ENCODE measurements at places on chromosomes 6 and 20.

- H3K27ac ChIP-seq = no peak overlapping the region
- H3K4me1 ChIP-seq = no peaks in the 10 kb centered on the region
- no peaks in the 10 kb centered on the region for H3K36me3 ChIP-seq
Measured at GRCh38 chr6:116010790-116011401, 49.8 kb downstream of the FRK start.

GRCh38 chr20:49669601-49670189, 44.0 kb downstream of the B4GALT5 start:
- peaks cover 29% of the 10 kb centered on the region for H3K4me1 ChIP-seq
- DNase-seq = no peak
- no peaks in the 10 kb centered on the region for H3K27me3 ChIP-seq
- H3K27ac ChIP-seq = peak overlapping the region; percentile 63
- H3K36me3 ChIP-seq = no peaks in the 10 kb centered on the region
- H3K4me3 ChIP-seq = peak overlapping the region; percentile 96

DNA sequence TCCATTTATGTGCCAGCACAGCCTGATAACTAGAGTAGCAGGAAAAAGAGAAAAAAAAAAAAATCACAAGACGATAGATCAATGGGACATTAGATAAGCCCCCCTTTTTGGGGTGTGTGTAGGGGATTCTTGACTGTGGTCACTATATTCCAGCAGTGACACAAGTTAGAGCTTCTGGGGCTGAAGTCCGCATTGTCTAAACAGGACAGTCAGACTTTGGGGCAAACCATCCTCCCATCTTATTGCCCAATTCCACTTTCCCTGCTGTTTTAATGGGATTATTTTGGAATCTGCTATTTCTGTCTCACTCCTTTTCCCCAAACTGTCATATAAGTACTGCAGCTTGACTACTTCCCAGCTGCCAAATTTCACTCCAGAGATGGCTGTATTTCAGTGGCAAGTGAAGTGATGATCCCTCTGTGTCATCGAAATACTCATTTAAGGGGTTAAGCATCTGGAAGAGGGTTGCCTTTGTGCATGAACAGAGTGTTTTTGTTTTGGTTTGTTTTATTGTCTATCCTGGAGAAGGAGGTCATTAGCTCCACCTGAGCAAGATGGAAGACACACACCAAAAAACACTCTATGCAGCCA, 182.5 kb downstream of the ATXN1 start:
- H3K4me1 ChIP-seq = no peaks in the 10 kb centered on the region
- DNase-seq = no peak
- peaks cover 33% of the 10 kb centered on the region for H3K36me3 ChIP-seq
- H3K4me3 ChIP-seq = no peak overlapping the region
- H3K27ac ChIP-seq = no peak overlapping the region

- H3K4me3 ChIP-seq = no peak overlapping the region
- no peaks in the 10 kb centered on the region for H3K4me1 ChIP-seq
- H3K27ac ChIP-seq = no peak overlapping the region
- DNase-seq = no peak
Measured at GRCh38 chr20:22381812-22382416, 202.5 kb downstream of the FOXA2 start.

GRCh38 chr6:81031416-81031815, 721.1 kb downstream of the TENT5A start:
- H3K4me1 ChIP-seq = no peaks in the 10 kb centered on the region
- DNase-seq = no peak
- H3K4me3 ChIP-seq = no peak overlapping the region
- H3K27me3 ChIP-seq = no peaks in the 10 kb centered on the region

DNA sequence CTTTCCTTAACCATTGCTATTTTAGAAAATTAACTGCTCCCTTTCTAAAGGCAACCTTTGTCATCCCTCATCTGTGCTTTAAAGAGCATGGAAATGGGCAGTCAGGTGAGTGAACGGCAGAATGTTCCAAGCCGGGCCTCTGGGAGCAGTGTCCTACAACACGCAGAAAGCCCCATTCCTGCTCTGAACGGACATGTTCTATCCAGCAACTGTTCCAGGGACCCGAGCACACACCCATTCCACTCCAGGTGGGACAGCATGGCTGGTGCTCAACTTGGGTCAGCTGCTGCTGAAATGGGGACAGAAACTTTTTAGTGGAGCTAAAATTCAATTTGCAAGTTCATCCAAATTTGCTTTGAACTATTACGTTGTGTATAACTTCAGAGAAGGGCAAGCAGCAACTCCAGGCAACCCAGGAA, 26.7 kb downstream of the DIDO1 start:
- no peak overlapping the region for H3K4me3 ChIP-seq
- H3K36me3 ChIP-seq = peaks cover 44% of the 10 kb centered on the region
- no peak overlapping the region for H3K27ac ChIP-seq
- no peak for DNase-seq
- H3K27me3 ChIP-seq = no peaks in the 10 kb centered on the region

GRCh38 chr6:109087661-109088264, 6.9 kb downstream of the SESN1 start:
- no peaks in the 10 kb centered on the region for H3K27me3 ChIP-seq
- H3K36me3 ChIP-seq = no peaks in the 10 kb centered on the region
- no peak overlapping the region for H3K27ac ChIP-seq
- DNase-seq = no peak

- H3K4me1 ChIP-seq = no peaks in the 10 kb centered on the region
- no peak overlapping the region for H3K27ac ChIP-seq
- no peak overlapping the region for H3K4me3 ChIP-seq
- H3K36me3 ChIP-seq = no peaks in the 10 kb centered on the region
- DNase-seq = no peak
Measured at GRCh38 chr6:154080461-154081189, 41.6 kb downstream of the OPRM1 start.

DNA sequence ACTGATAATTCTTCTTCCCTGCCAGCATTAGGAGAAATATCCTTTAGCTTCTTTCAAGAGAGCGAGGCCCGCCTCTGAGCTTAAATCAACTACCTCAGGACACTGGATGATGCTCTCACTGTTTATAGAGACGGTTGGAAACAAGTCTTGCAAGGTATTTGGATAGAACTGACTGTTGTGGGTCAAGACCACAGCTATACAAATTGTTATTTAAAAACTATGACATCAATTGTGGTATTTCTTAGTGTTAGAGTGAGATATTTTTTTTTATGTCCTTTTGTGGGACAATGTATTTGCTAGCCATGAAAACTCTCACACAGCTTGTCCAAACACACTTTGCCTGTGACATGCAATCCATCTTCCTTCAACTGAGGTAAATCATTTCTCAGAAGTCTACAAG, 136.3 kb upstream of the PHACTR1 start:
- no peak overlapping the region for H3K4me3 ChIP-seq
- H3K27me3 ChIP-seq = no peaks in the 10 kb centered on the region
- no peak for DNase-seq
- no peaks in the 10 kb centered on the region for H3K4me1 ChIP-seq

DNA sequence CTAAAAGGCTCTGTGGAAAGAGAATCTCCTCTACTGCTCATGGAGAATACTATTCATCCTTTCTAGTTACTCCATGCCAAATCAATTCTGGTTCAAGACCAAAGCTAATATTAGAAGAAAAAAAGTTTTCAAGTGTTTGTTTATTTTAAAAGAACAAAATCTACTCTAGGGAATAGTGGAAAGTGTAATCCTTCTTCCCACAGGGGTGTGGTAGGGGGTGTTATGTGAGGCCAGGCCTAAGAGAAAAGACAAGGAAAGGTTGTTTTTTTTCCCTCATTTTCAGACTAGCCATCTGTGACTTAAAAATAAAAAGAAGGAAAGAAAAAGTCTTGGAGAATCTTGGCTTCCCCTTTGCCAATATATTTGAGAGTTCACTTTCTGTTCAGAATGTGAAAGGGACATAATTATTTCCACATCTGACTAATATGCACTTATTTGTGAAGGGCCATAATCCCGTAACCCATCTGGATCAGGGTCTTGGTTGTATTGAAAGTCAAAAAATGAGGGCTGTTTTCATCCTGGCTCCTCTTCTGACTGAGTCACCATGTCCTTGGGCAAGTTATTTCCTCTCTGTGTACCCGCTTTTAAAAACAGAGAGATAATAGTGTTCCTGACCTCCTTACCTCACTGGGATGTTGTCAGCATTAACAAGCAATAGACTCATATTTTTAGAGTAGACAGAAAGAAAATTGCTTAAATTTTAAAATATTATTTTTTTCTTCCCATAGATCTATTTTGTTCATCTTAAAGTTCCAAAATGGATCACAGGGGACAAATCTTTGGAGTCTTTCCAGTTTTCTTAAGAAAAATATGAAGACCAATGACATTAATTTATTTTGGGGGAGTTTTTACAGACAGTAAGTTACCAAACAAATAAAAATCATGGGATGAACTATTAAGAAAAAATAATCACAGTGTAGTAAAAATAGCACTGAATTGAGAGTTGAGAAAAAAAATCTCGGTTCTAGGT, 233.7 kb downstream of the IBTK start:
- H3K27ac ChIP-seq = no peak overlapping the region
- DNase-seq = no peak
- H3K27me3 ChIP-seq = no peaks in the 10 kb centered on the region
- no peaks in the 10 kb centered on the region for H3K4me1 ChIP-seq
- no peaks in the 10 kb centered on the region for H3K36me3 ChIP-seq

GRCh38 chr20:44630297-44630696, 21.2 kb downstream of the ADA start:
- H3K4me3 ChIP-seq = no peak overlapping the region
- DNase-seq = no peak
- peaks cover 19% of the 10 kb centered on the region for H3K36me3 ChIP-seq

GRCh38 chr6:108966855-108967755, 118.9 kb downstream of the ARMC2 start:
- no peak overlapping the region for H3K4me3 ChIP-seq
- no peaks in the 10 kb centered on the region for H3K36me3 ChIP-seq
- H3K27ac ChIP-seq = no peak overlapping the region
- no peaks in the 10 kb centered on the region for H3K27me3 ChIP-seq

DNA sequence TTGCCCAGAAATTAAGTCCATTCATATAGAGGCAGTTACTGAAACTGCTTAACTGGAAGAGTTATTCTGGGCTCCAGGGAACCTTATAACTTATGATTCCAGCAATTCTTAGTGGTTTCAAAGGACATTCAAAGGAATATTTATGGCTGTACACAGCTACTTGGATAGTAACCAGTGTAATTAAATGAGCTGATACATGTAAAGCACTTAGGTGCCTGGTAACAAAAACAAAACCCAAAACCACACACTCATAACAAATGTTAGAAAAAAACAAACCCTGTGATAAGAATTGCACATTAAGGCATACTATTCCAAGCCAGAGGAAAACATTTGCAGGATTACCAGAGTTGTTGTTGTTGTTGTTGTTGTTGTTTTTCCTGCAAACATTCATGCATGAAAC, 51.5 kb downstream of the STK4 start:
- H3K27ac ChIP-seq = no peak overlapping the region
- H3K27me3 ChIP-seq = no peaks in the 10 kb centered on the region
- H3K4me1 ChIP-seq = peaks cover 44% of the 10 kb centered on the region
- H3K36me3 ChIP-seq = peaks cover 97% of the 10 kb centered on the region
- DNase-seq = no peak

- peaks cover 3% of the 10 kb centered on the region for H3K27me3 ChIP-seq
- H3K27ac ChIP-seq = peak overlapping the region; percentile 82
- peak; percentile 54 for DNase-seq
- H3K36me3 ChIP-seq = no peaks in the 10 kb centered on the region
- H3K4me1 ChIP-seq = peaks cover 21% of the 10 kb centered on the region
Measured at GRCh38 chr6:144215402-144215931, 65.2 kb downstream of the STX11 start.

DNA sequence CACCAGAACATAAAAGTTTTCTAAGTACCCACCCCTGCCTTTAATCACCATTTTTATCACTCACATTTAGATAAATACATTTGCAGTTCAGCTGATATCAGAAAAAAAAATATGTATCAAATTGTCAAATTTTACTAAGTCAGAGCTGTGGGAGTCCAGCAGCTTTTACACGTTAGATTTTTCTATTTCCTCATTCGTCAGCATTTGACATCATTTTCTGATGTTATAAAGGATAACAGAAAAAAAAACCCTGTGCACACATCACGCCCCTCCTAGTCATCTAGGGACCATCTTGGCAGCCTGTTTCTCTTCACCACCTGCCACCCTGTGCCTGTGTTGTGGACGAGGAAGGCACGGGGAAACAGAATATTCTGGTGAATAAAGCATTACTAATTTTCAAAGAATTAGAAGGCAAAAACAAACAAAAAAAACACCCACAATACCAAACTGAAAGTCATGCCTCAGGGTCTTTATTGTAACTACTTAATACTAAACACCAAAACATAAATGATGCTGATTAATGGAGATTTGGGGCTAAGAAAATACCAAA, 12.4 kb downstream of the B4GALT5 start:
- DNase-seq = peak; percentile 46
- H3K4me1 ChIP-seq = peaks cover 52% of the 10 kb centered on the region
- H3K27me3 ChIP-seq = no peaks in the 10 kb centered on the region
- no peaks in the 10 kb centered on the region for H3K36me3 ChIP-seq
- peak overlapping the region; percentile 60 for H3K4me3 ChIP-seq

DNA sequence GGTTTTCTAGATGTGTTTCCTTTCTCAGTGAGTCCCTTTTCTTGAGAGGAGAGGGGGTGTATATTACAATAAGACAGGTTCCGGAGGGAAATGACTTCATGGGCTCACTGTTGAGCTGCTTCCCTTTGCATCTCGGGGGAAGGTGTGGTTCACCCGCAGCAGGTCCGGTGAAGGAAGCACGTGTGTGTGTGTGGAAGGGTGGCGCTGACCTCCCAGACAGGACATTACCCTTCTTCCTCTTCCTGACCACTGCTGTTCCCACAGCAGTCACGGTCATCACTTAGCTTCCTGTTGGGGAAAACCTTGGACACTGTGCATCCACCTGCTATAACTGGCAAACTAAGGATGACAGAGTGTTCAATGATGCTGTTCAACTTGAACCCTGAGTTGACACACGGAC, 83.6 kb downstream of the PLEKHG1 start:
- H3K36me3 ChIP-seq = no peaks in the 10 kb centered on the region
- H3K27ac ChIP-seq = no peak overlapping the region
- DNase-seq = no peak
- no peaks in the 10 kb centered on the region for H3K4me1 ChIP-seq
- H3K4me3 ChIP-seq = no peak overlapping the region

DNA sequence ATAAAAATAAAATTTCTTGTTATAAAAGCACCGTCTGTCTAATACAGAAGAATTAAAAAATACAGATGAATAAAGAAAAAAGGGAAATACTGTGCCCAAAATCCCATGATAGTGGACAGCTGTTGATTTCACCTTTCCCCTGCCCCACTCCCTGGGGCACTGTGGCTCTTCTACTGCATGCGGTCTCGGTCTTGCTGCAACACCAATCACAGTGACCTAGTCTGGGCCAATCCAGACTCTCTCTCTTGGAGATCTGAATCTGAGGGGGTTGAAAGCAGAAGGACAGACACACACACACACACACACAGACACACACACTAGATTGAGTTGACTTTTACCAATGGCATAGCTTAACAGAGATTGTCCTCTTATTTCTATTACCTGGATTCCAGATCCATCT, 70.5 kb upstream of the FYN start:
- no peaks in the 10 kb centered on the region for H3K27me3 ChIP-seq
- H3K4me3 ChIP-seq = no peak overlapping the region
- H3K36me3 ChIP-seq = no peaks in the 10 kb centered on the region
- DNase-seq = no peak

- no peak for DNase-seq
- peaks cover 7% of the 10 kb centered on the region for H3K4me1 ChIP-seq
- no peaks in the 10 kb centered on the region for H3K27me3 ChIP-seq
- no peak overlapping the region for H3K4me3 ChIP-seq
Measured at GRCh38 chr6:106309766-106310373, 15.7 kb downstream of the ATG5 start.

GRCh38 chr20:35226884-35227681, 593 bp downstream of the MMP24 start:
- peaks cover 28% of the 10 kb centered on the region for H3K27me3 ChIP-seq
- peak; percentile 7 for DNase-seq

Data from CD4-positive, CD25-positive, alpha-beta regulatory T cell (primary cell).